ENCODE measurements at places on chromosomes 4 and X. TPM values are rescaled to one million over a fixed set of nuclear protein-coding genes. Genes with fewer than 3 reads are reported as not detected.

- DNase-seq = no peak
Observed at GRCh38 chr4:173332021-173332487, 2.1 kb downstream of the HMGB2 start.

CT47B1 gene
- not detected for total RNA-seq

DNA sequence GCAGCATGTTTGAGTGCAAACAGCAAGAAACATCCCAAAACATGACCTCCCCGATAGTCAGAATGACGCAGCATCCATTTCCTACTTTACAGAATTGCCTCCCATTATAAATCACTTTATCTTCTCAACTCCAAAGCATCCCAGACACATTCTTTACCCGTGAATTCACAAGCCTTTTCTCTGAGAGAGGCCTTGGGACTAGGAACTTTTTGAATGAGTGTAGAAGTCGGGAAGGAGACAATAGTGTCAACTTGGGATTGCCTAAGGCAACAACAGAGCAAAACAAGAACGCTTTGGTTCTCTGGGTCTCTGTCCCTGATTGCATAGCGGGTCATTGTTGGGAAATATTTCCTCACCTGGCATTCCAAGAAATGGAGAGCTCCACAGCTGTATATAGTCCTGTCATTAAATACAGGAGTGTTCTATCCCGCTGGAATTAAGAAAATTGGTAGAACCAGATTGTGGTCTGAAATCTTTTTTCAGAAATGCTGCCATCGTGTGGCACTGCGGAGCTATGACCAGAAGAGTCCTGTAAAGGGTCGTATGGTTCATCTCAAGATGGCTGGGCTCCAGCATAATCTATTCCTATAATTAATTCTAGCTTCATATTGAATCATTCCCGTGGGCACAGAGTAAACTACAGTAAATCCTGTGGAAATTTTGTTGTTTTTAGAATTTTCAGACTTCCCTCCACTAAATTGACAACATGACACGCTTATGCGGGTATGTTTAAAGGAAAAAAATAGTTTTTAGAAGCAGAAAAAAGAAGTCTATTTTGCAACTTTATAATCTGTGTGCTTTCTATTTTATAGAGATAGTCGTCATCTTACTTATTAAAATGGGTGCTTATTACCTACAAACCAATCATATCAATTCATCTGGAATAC lies 2.0 kb upstream of the SPP1 start:
- DNase-seq = no peak

CXorf49 gene
- total RNA-seq = not detected

TMEM271 gene
- total RNA-seq = not detected

CNGA1 gene
- total RNA-seq = 2.2 TPM

SPIN2A gene
- 1.1 TPM for total RNA-seq

GRCh38 chr4:84531689-84532088 lies 32.6 kb upstream of the NKX6-1 start:
- no peak for DNase-seq

DNA sequence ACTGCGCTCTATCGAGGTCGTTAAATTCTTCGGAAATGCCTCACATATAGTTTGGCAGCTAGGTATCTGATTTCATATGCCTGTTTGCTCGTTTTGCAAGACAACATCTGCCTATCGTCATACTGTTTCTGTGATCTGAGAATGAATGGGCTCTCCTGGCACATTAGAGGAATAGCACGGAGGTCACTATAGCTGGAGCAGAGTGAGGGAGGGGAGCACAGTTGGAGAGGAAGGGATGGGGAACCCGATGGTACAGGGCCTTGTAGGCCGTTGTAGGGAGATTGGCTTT lies 552 bp downstream of the IKBKG start:
- no peak for DNase-seq

DNA sequence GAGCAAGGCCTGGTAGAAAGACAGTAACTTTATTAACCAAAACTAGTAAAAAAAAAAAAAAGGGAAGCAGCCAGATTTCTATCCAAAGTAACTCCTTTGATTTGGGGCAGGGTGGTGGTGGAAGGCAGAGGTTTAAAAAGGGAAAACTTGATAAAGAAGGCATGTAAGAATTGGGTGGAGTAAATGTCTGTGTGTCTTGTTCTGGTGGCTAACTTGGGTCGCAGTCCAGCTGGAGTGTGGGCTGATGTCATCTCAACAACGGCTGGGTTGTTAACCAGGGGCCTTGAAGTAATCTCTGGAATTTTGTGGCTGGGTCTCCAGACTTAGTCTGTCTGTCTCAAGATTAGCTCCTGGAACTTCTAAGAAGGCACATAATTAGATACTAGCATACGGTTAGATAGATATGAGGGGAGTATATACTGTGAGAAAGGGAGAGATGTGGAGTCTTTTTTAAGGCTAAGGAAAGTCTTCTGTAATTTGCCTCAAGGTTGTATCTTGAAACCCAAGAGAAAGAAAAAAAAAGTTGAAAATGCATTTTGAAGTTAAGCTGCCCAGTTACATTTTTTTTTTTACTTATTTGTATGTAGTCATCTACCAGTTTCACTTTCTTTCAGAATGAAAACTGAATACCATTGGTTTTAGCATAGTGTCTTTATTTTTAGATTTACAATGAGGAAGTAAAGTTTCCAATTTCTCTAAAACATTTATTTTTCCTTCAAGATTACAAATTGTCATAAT lies 48.3 kb downstream of the MTHFD2L start:
- no peak for DNase-seq

DNA sequence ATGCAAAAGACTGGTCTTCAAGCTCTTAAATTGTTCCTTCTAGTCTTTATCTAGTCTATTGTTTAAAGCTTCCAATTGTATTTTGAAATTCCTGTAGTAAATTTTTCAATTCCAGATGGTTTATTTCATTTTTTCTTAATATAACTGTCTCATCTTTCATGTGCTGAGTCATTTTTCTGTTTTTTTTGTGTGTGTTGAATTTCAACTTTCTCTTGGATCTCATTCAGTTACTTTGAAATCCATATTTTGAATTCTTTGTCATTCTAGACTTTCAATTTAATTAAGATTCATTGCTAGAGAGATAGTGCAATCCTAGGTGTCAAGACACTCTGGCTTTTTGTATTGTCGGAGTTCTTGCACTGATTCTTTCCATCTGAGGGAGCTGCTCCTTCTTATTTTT lies 128.0 kb upstream of the PRKG2 start:
- no peak for DNase-seq

GRCh38 chrX:48357681-48358080 lies 1.2 kb upstream of the SSX3 start:
- no peak for DNase-seq

GRCh38 chr4:163166041-163166579 lies 580 bp downstream of the NAF1 start:
- DNase-seq = peak; percentile 46

GAK gene
- 244 TPM for total RNA-seq

- no peak for DNase-seq
Observed at GRCh38 chr4:149266301-149266700, 549.3 kb downstream of the IQCM start.

FUNDC1 gene
- total RNA-seq = 6.6 TPM

DNA sequence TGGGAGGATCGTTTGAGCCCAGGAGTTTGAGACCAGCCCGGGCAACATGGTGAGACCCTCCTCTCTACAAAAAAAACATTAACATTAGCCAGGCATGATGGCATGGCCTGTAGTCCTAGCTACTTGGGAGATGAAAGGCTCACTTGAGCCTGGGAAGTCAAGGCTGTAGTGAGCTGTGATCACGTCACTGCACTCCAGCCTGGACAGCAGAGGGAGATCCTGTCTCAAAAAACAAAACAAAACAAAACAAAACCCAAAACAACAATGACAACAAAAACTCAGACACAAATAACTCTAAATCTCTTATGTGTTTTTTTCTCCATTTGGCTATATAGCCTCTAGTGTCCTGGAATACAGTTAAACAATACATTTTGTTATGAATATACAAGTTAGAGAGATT lies 127.3 kb upstream of the STK26 start:
- no peak for DNase-seq

DNA sequence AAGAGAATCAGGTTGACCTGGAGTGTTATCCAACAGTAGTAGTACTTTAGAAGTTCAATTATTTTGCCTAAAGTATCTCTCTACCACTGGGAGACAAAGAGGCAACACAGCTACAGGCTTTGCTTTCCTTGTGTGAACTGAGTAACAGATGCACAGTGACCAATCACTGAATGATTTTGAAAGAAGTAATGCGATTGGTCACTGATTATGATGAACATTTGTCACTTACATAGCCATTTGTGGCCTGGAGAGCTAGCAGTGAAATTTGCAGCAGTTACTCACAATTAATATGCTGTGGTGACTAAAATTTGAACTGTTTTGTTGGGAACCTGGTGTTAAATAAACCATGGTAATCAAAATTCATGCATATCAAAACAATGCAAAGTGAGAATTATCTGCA lies 508.7 kb upstream of the DIPK2B start:
- DNase-seq = no peak

GRCh38 chr4:105088110-105088879 lies 58.4 kb upstream of the TET2 start:
- peak; percentile 42 for DNase-seq

DNA sequence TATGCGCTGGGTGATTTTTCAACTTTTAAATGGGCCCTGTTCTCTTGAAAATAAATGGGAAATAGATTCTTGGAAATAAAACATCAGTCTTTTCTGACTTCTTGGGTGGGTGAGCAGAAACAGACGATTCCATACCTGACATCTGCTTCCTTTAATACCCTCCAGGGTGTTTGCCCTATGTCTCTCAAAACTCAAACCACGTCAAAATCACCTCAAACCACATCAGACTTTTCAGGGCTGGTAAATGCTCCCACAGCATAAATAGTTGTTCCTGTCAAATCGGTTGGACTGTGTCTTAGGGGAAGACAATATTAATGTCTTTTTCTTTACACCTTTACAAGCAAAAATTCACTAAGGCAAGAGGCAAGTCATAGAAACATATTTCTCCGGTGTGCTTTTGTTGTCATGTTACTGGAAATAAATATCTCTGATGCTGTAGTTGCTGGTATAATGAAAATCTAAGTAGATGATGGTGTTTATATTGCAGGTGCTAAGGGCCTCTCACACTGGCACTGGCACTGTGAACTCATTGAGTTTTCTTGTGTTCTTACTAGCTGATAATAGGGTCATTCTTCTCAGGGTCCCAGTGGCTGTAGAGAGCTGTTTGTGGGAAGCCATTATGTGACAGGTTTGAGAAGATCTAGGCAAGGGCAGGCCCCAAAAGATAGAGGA lies 380.4 kb downstream of the RAPGEF2 start:
- DNase-seq = no peak

DNA sequence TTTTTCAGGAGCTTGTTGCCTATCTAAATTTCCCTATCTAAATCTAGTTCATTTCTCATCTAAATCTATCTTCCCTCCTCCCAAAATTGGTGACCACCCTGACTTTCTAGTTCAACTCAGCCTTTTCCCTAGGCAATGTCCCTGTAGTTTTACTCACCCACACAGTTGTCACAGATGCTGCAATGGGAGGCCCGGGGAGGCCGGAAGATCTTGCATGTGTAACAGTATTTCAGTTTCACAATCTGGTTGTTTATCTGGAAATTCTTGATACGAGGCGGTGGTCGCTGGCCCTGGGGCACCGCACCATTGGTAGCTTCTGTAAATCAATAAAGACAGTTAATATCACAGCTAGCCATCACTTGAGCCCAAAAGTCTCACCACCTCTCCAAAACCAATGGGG lies 20.2 kb downstream of the ZDHHC9 start:
- no peak for DNase-seq

GRCh38 chrX:148259990-148260389 lies 240.4 kb upstream of the AFF2 start:
- DNase-seq = no peak

GRCh38 chr4:139319571-139319970 lies 17.3 kb upstream of the NDUFC1 start:
- DNase-seq = no peak

SNX12 gene
- 56.4 TPM for total RNA-seq

ATOH1 gene
- total RNA-seq = 43.9 TPM

DNA sequence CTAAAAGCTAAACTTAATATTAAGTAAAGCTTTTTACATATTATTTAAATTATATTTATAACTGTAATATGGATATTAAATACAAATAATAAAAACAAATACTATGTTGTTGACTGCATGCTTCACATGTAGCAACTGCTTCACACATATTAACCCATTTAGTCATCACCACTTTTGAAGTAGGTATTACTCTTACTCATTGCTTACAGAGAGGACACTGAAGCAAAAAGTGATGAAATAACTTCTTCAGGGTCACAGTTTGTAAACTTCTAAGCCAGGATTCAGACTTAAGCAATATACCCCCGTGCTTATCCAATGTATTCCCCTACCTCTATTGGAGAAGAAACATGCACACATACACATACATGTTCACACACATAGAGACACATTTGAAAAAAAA lies 166.6 kb downstream of the DKK2 start:
- no peak for DNase-seq

PDGFRA gene
- 31.6 TPM for total RNA-seq

TREX2 gene
- 0.63 TPM for total RNA-seq

NR0B1 gene
- total RNA-seq = not detected

AASDH gene
- 9.2 TPM for total RNA-seq

DNA sequence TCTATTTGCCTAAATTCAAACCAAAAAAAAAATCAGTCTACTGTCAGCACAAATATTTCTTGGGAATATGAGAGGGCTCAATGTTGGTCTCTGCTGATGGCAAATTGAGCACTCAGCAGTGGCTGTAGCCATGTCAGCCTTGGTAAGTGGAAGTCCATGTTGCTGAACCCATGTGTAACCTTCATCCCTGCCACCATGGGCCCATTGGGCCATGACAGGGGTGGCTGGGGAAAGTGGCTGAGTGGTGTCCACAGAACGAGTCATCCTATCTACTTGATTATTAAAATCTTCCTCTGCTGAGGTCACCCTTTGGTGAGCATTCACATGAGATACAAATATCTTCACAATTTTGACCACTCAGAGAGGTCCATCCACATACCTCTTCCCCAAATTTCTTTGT lies 56.8 kb upstream of the FAM9B start:
- DNase-seq = no peak

DNA sequence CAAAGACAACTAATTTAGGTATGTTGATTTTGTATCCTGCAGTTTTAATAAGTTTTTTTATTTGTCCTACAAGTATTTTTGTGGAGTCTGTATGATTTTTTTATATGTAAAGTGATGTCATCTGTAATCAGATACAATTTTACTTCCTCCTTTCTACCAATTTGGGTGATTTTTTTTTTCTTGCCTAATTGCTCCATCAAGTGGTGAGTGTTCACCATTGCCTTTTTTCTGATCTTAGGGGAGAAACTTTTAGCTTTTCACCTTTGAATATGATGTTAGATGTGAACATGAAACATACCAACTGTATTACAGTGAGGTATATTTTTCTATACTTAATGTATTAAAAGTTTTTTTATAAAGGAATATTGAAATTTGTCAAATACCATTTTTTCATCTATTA lies 362.3 kb downstream of the PABPC4L start:
- DNase-seq = no peak

GRCh38 chr4:183202523-183202922 lies 103.5 kb downstream of the WWC2 start:
- no peak for DNase-seq

TET2 gene
- 36.3 TPM for total RNA-seq

- no peak for DNase-seq
Observed at GRCh38 chrX:39941332-39941920, 156.3 kb downstream of the BCOR start.

- no peak for DNase-seq
Observed at GRCh38 chr4:78441756-78442155, 109.8 kb upstream of the ANXA3 start.

ZBED1 gene
- 43.0 TPM for total RNA-seq
